ENCODE measurements at places on chromosomes 16 and 17.

DNA sequence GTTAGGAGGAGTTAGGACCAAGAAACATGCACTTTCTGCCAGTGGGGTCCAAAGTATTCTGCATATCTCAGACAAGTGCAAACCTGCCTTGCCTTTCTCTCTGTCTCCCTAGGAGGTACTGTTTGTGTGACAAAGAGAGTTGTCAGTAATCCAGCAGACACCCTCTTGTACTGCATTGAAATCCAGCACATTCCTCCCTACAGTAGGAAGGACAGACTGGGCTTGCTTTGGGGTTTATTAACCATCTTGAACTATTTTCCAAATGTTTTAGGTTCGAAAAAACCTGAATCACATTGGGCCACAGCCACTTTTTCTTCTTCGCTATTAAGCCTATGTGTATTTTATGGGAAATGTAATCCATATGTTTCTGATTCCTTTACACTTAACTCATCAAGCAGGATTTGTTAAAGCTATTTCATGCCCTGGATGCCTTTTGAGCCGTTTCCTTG is 204.2 kb upstream of the KCNJ16 start:
- no peak for DNase-seq

DNA sequence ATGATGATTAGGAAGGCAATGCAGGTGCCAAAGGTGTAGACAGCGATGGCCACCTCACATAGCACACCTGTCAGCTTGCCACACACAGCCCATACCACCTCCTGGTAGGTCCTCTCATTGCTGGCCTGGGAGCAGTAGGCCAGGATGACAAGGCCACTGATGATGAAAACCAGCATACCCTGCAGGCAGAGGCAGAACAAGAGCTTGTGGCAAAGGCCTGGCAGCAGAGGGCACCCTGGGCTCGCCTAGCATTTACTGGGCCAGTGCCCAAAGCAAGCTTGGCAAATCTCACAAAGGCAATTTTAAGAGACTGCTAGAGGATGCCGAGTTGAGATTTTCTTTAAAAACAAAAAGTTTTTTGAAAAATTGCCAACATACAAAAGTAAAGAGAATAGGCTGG is 5.9 kb downstream of the SLC38A7 start:
- DNase-seq = peak; percentile 19

GRCh38 chr17:32927724-32928585 is at the start of gene TMEM98:
Gene TMEM98 (plus strand): TSS chr17:32928153. CDS start chr17:32931529, 3,376 bp downstream.
- DNase-seq = no peak

- no peak for DNase-seq
Measured at GRCh38 chr17:17073581-17074403, 31.5 kb downstream of the MPRIP start.

DNA sequence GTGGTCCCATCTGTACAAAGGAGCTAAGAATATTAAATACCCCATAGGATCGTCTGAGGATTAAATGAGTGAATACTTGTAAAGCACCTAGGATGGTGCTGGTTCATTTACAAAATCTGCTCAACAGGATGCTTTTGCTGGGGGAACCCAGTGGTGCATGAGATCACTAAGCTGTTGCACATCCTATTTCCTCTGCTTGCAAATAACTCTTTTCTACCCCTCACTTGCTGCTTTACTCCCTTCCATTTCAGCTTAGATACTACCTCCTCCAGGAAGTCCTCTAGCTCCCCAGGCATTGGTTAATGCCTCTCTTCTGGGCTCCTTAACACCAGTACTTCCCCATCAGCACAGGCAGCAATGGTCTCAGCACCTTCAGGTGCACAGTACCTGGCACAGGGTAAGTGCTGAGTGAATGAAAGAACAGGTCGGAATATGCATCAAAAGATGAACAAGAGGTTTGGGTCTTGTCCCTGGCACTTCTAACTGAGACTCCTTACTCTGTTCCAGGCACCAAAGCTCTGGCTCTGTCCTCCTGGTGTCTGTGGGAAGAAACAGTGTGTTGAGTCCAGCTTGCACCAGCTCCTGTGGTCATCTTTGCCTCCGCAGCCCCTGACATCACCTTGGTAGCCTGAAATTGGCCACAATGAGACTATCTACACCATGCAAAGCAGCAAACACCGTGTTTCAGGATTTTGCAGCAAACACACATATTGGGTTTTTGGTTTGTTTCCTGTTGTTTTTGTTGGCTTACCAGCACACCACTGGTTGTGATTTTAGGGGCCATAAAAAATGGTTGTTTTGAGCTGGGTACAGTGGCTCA is 24.1 kb upstream of the IL21R start:
- peak; percentile 59 for DNase-seq

DNA sequence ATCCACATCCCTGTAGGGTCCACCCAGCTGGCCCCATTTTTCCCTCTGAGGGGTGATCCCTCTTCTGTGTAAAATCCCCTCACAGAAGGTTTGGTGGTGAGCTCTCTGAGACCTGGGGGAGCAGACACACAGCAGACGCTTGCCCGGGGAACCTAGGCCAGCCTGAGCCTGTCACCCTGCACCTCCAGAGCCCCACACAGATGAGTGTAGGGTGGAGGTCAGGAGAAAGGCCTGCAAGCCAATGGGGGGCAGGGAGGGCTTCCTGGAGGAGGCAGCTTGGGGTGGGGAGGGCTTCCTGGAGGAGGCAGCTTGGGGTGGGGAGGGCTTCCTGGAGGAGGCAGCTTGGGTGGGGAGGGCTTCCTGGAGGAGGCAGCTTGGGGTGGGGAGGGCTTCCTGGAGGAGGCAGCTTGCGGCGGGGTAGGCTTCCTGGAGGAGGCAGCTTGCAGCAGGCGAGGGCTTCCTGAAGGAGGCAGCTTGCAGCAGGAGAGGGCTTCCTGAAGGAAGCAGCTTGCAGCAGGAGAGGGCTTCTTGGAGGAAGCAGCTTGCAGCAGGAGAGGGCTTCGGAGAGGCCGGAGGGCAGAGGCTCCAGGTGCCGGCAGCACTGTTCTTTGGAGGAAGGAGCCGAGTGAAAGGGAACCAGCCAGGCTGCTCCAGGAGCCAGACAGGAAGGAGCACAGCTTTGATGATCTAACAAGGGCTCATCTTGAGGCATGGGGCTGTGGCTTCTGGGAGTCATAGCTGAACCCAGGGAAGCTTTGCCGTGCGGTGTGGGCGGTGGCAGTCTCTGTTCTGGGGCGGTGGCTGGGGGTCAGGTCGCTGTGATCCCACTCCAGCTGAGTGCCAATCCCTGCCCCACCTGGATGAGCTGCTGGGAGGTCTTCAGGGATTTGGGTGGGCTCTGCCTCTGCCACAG is 83.7 kb upstream of the ZNF469 start:
- peak; percentile 23 for DNase-seq

GRCh38 chr17:17358866-17359265 is 55.7 kb downstream of the NT5M start:
- DNase-seq = no peak
